Right renal cortex interstitium (tissue), 3 donors: ENCODE measurements at places on chromosomes 1 and 21.

GRCh38 chr1:25794325-25794724 lies 5.7 kb upstream of the SELENON start:
- DNase-seq, result no peak

- DNase-seq, result no peak
These were observed 453.5 kb downstream of the KIF26B start for GRCh38 chr1:245608271-245608670.

DNA sequence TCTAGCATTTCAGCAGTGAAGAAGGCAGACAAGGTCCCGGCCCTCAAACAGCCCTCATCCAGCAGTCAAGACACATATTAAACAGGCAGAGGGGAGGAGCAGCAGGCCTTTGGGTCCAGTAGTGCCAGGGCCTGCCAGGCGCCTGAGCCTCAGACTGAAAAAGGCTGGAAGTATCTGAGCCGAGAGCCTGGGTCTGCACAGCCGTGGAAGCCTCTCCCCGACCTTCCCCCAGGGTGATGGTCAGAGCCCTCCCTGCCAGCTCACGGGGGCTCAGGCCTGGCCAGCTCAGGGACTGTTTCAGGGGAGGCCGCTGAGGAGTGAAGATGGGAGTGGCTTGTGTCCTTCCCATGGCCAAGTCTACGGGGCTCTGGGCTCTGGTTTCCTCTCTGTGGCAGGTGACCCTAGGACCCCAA lies 565.2 kb downstream of the PTPRU start:
- no peak for DNase-seq

DNA sequence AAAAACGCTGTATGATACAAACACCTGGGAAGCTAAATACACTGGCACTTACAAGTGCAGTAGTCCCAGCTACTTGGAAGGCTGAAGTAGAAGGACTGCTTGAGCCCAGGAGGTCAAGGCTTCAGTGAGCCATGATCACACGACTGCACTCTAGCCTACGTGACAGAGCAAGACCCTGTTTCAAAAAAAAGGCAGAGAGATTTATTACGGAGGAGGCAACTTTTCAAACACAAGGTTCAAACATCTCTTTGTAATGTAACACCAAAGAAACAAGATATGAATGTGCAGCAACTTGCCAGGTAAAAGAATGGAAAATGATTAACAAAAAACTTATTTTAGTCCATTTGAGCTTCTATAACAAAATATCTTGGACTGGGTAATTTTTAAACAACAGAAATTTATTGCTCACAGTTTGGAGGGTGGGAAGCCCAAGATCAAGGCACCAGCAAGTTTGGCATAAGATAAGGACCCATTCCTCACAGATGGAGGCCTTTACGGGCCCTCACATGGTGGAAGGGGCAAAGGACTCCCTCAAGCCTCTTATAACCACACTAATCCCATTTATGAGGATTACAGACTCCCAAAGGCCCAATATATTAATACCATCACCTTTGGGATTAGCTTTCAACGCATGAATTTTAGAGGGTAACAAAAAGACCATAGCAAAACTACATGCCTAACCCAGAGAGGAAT lies 73.3 kb downstream of the EVI5 start:
- no peak for DNase-seq

DNA sequence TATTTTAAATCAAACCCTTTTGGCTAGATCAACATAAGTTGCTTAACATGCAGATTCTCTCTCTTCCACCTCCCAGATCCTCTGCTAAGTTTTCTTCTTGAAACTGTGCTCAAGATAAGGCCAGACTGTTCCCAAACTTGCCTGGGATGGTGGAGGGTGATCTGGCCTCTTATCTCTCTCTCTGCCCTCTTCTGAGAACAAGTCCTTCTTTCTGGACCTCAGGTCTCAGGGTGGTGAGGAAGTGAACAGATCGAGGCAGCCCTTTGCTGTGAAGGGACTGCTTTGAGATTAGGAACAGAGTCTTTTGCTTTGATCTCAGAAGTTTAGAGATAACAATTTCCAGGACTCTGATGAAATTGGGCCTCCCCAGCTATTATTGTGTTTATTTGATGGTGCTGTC lies 70.7 kb downstream of the HUNK start:
- DNase-seq, result no peak

GRCh38 chr1:154221278-154222001 lies 685 bp downstream of the UBAP2L start:
- DNase-seq, result no peak

GRCh38 chr1:89781494-89782126 lies 39.2 kb upstream of the LRRC8D start:
- no peak for DNase-seq

- DNase-seq, result no peak
These were observed 37.4 kb downstream of the C1orf185 start for GRCh38 chr1:51139474-51139873.

GRCh38 chr1:83024251-83024767 lies 974.6 kb downstream of the TTLL7 start:
- DNase-seq, result no peak

DNA sequence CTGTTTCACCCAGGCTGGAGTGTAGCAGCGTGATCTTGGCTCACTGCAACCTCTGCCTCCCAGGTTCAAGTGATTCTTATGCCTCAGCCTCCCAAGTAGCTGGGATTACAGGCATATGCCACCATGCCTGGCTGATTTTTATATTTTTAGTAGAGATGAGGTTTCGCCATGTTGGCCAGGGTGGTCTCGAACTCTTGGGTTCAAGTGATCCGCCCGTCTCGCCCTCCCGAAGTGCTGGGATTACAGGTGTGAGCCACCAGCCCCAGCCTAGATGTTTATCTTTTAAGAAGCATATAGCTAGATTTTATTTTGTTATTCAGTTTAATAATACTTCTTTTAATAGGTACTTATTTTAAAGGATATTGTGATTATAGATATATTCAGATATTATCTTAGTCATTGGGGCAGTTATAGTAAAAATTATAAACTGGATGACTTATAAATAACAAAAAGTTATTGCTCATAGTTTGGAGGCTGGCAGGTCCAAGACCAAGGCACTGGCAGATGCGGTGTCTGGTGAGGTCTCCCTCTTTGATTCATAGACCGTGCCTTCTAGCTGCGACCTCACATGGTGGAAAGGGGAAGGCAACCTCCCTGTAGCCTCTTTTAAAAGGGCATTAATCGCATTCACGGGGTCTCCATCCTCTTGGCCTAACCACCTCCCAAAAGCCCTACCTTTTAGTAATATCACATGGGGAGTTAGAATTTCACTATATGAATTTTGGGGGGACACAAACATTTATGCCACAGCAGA lies 3.1 kb upstream of the KCNE2 start:
- DNase-seq, result no peak

DNA sequence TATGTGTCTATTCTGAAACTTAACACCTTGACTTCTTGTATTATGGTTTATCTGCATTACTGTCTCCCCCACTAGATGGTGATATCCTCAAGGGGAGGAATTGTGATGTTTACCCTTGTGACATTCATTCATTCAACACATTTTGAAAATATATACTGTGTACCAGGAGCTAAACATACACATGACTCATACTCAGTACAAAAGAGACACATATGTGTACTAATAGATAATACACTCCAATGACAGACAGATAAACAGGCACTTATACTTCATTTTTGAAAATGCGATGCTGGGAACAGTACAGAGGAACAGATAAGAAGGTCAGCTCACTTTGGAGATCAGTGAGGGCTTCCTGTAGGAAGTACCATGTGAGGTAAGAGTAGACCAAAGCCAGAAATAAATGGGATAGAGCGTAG lies 8.9 kb upstream of the RAB3GAP2 start:
- no peak for DNase-seq

GRCh38 chr1:94236630-94237290 lies 624 bp downstream of the ARHGAP29 start:
- no peak for DNase-seq

DNA sequence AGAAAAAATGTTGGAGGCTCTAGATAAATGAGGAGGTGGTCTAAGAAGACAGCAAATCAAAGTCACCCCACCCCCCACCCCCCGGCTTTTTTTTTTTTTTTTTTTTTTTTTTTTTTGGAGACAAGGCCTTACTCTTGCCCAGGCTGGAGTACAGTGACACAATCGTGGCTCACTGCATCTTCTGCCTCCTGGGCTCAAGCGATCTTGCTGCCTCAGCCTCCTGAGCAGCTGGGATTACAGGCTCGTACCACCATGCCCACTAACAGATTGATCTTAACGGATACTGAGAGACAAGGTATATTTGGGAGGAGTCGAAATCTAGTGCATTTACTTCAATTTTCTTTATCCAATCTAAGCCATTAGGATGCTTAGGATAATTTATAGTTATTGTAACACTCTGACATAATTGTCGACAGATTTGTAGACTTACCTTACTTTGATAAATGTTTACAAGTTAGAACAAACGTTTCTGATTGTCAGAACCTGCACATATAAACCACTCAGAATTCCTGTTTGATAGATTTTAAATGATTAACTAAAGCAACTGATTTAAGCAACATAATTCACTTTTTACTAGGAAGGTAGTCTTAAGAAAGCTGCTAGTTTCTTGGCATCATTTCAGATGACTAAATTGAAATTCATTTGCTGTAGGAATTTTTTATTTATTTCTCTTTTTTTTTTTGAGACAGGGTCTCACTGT lies 33.7 kb upstream of the NBL1 start:
- no peak for DNase-seq

- no peak for DNase-seq
These were observed at the start of gene CAMK2N1 for GRCh38 chr1:20485527-20486456. CAMK2N1 (minus strand) TSS chr1:20486210; CDS start chr1:20485379, 831 bp downstream.

DNA sequence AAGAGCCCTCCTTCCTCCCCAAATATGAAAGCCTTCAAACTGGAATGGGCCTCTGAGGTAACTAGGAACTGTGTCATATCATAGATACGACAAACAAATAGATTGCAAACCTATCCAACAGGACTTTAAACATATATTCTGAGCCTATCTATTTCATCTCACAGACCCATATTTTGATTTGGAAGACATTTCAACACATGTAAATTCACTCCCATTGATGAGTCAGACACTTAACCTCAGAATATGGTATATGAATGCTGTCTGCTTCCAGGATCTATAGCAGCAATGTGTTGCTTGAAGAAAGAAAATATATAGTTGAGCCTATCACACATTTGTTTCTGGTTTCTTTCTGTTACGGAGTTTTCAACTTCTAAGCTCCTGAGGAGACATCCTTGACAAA lies 221.9 kb upstream of the SAMSN1 start:
- no peak for DNase-seq

- no peak for DNase-seq
These were observed 850.0 kb downstream of the LTN1 start for GRCh38 chr21:28142697-28143096.

- DNase-seq, result no peak
These were observed 30.7 kb downstream of the PGM1 start for GRCh38 chr1:63623952-63624351.

DNA sequence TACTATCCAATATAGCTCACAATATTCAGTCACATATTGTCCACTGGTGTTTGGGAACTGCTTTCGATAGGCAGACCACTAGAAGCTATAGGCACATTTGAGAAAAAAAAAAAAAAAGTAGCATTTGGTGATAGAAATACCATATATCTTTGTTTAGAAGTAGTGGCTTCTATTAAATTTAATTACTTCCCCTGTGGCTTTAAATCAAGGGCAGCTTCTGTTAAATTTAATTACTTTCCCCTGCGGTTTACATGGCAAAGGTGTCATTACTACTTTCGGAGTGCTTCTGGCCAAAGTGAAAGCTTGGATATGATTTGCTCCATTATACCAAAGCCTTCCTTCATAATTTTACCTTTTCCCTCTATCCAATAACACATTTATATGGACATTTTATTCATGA lies 229.9 kb downstream of the TTLL7 start:
- no peak for DNase-seq

DNA sequence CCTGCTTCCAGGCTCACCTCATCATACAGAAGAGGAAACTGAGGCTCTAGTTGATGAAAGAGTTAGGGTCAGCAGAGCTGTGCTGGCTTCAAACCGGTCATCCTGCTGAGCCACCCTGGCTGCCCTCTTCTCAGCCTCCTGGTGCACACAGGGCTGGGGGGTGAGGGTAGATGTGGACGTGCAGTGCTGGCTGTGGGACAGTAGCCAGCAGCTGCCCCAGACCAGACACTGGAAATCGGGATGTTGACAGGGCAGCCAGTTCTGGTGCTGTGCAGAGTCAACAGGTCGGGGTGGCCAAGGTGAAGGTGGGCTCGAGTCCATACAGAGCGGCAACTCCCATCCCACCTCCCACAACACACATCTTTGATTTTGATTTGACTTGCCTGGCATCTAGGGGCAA lies 1.5 kb upstream of the CLCNKA start:
- no peak for DNase-seq

DNA sequence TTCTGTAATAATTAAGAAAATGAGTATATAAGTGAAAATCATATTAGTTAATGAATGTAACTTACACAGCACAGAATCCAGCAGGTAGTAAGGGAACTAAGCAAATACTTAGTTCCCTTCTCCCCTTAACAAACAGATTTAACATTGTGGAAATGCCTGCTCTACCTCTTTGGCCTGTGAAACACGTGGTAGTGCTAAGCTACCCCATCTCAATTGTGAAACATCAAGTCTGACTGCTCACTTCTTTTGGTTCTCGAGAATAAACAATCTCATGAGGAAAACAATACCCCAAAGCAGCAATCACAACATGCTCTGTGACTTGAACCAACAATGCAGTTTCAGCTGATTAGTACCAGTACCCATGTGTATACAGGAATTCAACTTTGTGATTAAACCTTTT lies 4.7 kb downstream of the MYSM1 start:
- DNase-seq, result no peak

- DNase-seq, result no peak
These were observed 351.5 kb upstream of the ZP4 start for GRCh38 chr1:238242181-238242580.

- no peak for DNase-seq
These were observed 24.6 kb upstream of the SLC2A1 start for GRCh38 chr1:42983253-42983652.

DNA sequence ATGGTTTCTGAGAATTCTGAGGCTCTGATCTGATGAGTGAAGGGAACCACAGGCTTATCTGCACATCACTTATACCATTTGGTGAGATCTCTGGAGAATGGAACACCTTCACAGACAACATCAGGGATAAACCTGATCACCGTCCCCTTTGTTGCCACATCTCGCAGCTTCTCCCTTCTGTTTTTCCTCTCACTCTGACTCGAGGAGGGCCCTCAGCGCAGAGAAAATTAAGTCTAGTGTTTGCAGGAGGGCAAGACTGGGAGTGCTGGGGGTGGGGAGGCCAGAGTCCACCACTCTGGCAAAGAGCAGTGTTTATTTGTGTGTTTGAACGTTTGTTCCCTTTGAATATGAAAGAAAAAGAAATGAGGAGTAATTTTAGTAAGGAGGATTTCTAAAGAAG lies 29.0 kb upstream of the BATF3 start:
- DNase-seq, result no peak

GRCh38 chr1:97636941-97637340 lies 283.9 kb downstream of the DPYD start:
- DNase-seq, result no peak

DNA sequence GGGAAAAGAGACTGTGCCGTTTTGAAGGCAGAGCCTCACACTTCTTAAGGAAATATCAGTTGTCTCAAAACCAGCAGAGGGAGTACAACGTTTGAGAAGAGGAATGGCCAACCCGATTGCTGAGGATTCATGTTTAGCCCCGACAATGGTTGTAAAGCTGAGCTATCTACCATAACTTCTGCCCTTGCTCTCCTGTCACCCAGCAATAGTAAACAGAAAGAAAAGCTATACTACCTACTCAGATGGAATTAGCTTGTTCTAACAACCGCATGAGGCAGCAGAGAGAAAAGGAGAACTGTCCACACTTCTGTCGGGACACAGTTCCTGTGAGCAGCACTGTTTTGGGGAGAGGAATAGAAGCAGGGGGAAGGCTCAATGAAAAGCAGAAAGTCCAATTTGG lies 91.2 kb downstream of the SLC45A1 start:
- no peak for DNase-seq
